ENCODE measurements at places on chromosomes 4 and X.
A peak's percentile ranks its signal among the peaks of the same experiment; 100 is the strongest.

DNA sequence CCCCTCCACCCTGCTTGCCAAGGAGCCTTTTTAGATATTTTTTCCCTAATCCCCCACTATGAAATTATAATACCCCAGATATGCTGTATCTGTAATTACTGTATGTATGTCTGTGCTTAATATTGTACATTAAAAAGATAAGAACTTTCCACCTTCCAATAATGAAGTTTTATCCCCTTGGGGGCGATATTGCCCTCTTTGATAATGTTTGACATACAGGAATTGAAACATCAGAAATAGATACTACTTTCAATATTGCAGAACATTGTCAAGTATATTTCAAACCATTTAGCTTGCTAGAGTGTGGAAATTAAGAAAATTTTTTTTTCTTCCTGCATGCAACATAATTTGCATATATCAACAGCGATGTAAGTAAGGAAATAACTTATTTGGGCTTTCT is 58.9 kb downstream of the NAF1 start:
- DNase-seq = no peak

DNA sequence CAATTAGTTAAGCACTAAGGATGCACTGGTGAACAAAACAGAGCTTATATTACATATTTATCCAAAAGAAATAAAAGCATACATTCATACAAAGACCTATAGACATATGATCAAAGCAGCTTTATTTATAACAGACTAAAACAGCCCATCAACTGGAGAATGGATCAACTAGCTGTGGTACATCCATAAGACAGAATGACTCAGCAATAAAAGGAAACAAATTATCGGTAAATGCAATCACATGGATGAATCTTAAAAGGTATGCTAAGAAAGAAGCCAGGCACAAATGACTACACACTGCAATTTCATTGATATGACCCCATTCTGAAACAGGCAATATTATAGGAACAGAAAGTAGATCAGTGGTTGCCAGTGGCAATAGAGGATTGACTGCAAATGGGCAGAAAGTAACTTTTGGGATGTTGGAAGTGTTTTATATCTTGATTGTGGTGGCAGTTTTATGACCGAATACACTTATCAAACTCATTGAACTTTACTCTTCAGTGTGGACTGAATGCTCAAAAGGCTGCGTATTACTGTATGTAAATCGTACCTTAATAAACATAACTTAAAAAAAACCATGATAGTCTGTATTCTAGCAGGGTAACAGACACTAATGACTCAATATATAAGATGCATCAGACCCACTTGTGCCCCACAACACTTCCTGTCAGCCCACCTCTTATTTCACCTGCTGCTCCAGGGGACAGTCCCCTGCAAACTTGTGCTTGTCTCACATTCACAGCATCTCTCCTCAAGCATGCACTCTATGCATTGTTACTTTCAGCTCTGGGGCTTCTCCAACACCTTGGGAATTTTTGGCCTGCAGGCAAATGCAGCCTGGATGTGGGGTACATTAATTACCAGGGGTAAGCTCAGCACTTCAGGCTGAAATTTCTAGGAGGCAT is 59.1 kb downstream of the MID1IP1 start:
- DNase-seq = no peak

DNA sequence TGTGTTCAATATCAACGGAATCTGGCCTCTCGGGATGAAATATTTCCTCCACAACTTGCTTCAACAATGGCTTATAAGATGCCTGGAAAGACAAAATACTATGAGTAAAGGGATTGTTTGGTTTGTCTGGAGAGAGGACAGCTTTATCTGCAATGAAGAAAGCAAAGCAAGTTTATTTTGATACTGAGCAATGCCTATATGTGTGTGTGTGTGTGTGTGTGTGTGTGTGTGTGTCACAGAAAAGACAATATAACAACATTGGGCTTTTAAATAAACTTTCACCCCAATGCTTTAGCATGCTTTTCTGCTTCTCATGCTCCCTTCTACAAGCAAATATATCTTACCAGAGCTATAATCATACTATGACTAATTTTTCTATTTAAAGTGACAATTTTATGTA is 45.4 kb downstream of the RASL11B start:
- no peak for DNase-seq

DNA sequence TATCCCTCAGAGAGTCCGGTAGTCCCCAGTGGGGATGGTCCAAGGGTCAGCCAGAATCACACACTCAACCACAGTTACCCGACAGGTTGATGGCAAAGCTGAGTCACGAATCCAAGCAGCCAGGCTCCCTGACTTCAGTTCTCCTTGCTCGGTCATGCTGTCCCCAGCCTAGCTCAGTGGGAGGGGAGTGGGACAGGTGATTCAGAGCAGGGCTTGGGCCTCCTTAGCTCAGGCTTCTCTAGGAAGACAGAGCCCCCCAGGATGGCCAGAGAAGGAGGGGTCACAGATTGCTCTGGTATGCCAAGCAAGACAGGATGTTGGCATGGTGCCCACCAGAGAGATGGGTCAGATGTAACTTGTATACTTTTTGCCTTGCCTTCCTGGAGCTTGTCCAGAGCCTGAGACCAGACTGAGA is 66.5 kb downstream of the EFNB1 start:
- no peak for DNase-seq

DNA sequence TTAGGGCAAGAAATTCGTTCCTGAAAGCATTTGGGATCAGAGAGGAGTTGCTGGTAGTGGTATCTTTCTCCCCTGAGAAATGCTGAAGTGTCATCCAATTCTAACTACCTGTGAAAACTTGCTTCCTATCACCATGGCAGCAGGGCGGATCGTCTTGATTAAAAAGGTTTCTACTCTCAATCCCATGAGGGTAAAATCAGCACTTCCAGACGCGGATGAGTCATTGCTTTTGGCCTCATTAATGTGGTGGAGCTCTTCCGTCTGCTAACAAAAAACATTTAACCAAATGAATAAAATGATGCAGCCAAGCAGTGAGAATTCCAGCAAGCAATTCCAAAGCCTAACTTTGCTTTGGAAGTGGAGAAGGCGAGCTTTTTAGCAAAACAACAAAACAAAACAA is 325.6 kb downstream of the CAMK2D start:
- no peak for DNase-seq

- peak; percentile 61 for DNase-seq
These were observed 531 bp downstream of the HCFC1 start for GRCh38 chrX:153971124-153971449.

GRCh38 chr4:101850698-101851097 is 60.2 kb downstream of the BANK1 start:
- no peak for DNase-seq

DNA sequence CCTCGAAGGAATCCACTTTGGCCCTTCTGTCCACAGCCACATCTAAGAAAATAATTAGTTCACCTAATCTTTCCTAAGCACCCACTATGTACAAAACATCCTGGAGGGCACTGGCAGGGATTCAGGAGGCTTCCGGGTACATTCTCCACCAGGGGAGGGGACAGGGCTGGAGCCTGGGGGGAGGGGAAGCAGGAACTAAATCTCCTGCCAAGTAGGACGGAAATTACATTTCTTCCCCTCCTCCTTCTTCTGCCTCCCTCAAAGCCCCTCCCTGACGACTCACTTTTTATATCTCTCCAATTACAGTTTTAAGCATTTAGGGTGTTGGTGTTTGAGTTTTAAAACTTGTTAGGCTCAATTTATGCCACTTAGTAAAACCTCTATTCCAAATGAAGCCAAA is 203.1 kb downstream of the BCOR start:
- no peak for DNase-seq

DNA sequence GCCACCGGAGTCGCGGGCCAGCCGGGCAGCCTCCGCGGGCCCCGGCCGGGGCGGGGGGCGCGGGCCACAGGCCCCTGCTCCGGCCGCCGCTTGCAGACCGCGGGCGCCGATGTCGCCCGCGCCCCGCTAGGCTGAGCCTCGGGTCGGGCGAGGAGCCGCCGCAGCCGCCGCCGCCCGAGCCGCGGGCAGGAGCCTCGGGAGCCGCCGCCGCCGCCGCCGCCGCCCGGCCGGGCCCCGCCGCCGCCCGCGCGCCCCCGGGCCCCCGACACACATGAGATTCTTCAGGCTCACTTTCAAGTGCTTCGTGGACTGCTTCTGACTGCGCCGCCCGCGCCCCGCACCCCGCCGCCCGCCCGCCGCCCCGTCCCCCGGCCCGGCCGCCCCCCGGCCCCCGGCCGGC is 345 bp downstream of the SLC6A8 start:
- no peak for DNase-seq

DNA sequence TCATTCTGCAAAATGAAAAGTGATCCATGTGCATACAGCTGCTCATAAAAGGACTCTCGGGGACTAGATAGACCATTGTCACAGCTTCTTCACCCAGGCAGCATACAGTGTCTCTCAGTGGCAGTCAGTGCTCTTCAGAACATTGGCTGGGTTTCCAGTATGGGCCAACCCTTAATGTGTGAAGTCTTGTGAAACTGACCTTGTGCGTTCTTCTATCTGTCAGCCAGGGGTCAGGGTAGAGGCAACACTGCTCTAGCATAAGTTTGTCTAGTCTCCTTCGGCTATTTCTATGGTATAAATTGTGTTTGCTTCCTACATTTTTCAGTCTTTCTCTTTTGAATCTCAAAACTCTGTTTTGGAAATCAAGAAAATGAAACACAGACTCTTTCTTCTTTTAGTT is 37.0 kb upstream of the SMIM31 start:
- no peak for DNase-seq

DNA sequence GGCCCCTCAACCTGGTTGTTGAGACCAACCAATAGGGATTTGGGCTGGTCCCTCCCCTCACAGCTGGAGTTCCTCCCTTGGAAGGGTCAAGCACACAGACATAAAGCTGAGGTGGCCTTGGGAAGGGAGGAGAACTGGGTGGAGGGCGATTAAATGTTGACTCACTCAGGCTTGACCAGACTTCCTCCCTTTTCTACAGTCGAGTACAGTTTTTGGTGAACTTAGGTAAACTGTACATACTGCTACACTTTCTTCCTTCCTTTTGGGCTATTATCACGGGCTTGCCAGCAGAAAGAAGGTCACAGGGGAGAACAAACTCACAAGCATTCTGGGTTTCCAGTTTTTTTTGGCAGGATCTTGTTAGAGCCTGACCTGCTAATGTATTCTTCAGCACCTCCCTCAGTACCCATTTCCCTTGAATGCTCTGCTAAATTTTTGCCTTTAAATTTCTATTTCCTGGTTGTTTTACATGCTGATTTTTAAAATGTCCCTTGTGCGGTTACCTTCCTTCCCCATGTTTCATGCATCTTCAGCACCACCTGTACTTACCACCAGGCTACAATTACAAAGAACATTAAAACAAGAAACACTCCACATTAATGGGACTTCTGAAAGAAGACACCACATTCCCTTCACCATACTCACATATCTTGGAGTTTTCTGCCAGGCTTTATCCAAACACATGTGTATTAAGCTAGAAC is 135.2 kb upstream of the RASGEF1B start:
- DNase-seq = no peak

DNA sequence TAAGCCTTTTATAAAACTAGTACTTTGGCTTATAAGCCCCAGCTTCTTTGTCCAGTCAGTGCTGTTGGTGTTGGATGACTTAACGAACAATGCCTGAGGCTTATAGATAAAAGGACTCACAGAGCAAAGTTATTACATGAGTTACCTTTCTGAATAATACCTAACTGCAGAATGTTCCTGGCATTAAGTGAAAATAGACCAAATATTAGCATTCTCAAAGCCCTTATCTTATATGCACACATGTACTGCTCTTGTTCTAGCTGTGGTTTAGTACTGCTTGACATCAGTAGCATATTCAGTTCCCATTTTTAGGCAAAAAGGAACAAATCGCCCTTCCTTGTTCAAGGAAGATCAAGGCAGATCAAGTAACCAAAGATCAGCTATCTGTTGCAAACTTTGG is 131.6 kb downstream of the ZNF330 start:
- DNase-seq = no peak

- DNase-seq = no peak
These were observed 16.2 kb upstream of the FHL1 start for GRCh38 chrX:136130931-136131833.

- DNase-seq = no peak
These were observed 520.4 kb downstream of the BCOR start for GRCh38 chrX:39577206-39577984.

DNA sequence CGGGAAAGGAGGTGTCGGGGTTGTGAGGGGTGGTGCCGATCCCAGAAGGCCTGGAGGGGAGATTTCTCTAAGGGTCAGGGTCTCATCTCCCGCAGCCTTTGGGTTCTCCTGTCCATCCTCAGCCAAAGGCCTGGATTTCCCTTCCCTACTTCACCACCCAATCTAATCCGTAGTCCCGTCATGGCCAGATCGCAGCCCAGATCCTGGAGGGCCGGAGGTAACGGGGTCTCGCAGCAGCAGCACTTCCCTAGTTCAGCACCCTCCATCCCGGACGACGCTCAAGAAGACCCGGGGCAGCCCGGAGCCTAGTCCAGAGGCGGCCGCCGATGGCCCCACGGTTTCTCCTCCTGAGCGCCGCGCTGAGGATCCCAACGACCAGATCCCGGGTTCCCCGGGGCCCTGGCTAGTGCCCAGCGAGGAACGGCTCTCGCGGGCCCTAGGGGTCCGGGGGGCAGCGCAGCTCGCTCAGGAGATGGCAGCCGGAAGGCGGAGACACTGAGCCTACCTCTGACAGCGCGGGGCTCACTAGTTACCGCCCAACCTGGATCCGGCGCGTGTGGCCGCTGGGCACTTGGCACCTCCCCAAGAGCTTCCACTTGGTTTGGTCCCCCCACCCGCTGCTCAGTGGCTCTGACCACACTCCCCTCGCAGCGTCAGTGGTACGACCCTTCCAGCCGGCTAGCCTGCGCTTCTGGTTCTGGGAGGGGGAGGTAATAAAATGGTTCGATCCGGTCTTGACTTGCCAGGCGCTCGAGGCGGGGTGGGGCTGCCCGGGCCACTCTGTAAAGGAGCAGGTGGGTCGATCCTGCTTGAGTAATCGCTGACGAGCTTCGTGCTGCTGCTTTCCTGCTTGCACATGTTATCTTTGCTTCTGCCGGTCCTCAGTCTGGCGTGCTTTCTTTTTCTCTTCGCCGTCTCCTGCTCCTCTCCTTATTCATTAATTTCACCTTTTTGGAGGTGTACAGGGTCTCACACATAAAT is 3.6 kb downstream of the MAGIX start:
- DNase-seq = peak; percentile 44

GRCh38 chr4:16289897-16290554 is 63.8 kb upstream of the TAPT1 start:
- DNase-seq = no peak

Measured in brain pericyte (primary cell).